NCI-H1048 (cell line): ENCODE measurements at places on chromosomes 5 and 9.

- DNase-seq, result no peak
Measured at GRCh38 chr5:16550316-16550952, 66.4 kb downstream of the RETREG1 start.

GRCh38 chr9:85228111-85228855, 513.5 kb downstream of the AGTPBP1 start:
- DNase-seq, result no peak

DNA sequence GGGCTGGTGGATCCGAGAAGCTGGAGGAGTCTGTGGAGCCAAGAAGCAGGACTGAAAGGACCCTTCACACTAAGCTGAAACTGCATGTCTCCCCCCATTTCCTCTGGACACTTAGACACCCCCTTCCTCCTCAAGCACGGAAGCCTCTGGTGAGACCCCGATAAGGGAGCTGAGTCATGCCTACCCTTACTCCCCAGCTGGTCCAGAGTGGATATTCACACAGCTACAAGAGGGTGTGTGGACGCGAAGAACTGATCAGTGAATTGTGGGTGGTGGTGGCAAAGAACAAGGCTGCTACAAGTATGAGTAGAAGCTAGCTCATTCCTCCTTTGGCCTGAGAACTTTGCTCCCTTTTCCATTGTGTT, 4.3 kb downstream of the TLN1 start:
- DNase-seq, result no peak

- DNase-seq, result no peak
Measured at GRCh38 chr5:63931836-63932235, 30.4 kb downstream of the HTR1A start.

- no peak for DNase-seq
Measured at GRCh38 chr9:132443951-132444607, 34.1 kb downstream of the CFAP77 start.

- no peak for DNase-seq
Measured at GRCh38 chr9:127968700-127969383, 11.9 kb downstream of the EEIG1 start.

- no peak for DNase-seq
Measured at GRCh38 chr5:60945813-60946187, 795 bp downstream of the NDUFAF2 start.

GRCh38 chr9:76297721-76298239, 96.4 kb downstream of the RFK start:
- DNase-seq, result no peak

DNA sequence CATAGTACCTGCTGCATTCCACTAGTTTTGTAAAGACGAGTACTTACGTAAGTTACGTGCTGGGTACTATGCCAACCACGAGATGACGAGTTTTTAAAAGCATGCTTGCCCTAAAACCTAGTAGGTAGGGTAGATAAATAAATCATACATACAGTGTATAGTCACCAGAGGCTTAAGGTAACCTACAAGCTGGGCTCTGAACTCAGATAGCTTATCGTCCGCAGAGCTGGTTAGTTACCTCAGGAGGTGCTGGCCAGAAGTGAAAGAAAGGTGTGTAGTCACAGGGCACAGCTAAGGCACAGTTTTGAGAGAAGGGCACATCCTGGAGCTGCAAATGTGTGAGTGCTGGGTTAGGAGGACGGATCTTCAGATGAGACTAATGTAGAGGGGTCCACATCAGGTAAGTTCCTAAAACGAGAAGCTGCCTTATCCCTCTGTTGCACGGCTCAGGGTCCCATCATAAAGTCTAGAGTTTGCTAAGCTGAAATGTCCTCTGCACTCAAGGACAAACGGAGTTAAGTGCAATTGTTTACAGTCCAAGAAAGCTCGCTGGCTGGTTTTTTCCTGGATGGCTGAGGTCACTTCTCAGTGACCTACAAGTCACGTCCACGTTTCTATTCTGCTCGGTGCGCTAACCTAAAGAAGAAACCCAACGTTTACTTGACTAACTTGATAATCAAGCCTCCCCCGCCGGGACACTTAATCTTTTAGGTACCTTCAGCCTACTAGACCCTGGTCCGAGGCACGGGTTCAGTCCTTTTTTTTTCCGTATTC, 1.1 kb upstream of the SNX24 start:
- DNase-seq, result no peak

- DNase-seq, result no peak
Measured at GRCh38 chr9:120265791-120266190, 314.2 kb downstream of the CDK5RAP2 start.
